ENCODE measurements at places on chromosomes 1 and 21.

DNA sequence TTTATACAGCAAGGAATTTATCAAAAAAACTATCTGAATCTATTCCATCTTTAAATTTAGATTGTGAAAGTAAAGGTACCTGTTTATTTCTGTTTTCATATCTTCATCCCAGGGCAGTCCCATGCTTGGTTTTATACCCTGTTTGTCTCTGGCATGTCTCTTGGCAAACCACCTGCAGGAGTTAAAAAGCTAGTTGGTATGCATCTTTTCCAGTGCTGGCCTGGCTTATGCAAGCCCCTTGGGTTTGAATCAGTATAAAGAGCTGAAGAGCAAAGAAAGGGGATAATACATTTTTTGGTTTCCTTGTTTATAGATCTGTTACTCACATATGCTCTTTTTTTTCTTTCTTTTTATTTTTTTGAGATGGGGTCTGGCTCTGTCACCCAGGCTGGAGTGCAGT lies 37.8 kb downstream of the LRRC8C start:
- DNase-seq, result no peak

DNA sequence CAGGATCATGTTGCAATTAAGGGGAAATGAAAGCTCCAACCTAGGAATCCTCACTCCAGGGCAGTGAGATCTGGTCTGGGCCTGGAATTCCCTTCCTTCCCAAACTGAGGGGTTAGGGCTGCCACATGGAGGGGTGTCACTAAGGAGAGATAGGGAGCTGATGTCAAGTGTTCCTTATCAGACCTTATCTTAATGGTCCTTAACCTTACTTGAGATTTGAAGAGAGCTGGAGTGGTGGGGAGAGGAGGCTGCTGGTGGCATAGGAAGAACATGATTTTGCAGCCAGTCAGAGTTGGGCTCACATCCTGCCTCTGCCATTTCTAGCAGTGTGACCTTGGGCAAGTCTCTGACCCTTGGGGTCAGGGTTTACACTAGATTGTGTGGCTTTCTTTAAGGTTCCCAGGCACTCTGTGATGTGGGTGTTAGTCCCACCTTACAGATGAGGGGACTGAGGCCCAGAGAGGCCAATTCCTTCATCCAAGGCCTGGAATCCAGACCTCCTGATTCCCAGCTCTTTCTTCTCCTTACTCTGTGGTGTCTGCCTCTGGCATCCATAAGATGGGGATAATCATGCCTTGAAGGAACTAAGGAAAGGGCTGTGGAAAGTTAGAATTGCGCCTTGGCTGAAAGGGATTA lies 56.3 kb upstream of the SYNC start:
- DNase-seq, result no peak

DNA sequence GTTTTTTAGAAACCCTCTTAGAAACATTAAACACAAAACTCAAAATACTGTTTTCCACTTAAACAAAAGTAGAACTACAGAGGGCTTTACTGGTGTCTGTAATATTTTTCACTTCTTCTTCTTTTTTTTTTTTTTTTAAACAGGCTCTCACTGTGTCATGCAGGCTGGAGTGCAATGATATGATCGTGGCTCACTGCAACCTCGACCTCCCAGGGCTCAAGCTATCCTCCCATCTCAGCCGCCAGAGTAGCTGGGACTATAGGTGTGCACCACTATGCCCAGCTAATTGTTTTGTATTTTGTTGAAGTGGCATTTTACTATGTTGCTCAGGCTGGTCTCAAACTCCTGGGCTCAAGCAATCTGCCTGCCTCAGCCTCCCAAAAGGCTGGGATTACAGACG lies 194.8 kb downstream of the DAB1 start:
- no peak for DNase-seq

DNA sequence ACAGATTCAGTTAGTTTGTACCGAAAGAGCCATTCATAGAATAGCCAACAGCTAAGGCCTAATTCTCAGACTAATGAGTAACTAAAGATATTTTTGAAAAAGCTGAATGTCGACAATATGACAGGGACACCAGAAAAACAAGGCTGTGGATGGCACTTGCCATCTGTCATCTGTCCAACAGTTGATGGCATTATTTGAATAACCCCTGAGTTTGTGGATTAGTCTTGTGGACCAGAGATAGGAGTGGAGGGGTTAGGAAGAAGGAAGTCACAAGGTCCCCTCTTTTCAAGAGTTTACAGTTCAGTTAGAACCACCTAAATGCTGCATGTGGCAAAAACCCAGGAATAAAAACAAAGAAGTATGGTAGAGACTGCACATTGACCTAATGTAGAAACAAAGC lies 356.5 kb upstream of the DUSP10 start:
- DNase-seq, result no peak

DNA sequence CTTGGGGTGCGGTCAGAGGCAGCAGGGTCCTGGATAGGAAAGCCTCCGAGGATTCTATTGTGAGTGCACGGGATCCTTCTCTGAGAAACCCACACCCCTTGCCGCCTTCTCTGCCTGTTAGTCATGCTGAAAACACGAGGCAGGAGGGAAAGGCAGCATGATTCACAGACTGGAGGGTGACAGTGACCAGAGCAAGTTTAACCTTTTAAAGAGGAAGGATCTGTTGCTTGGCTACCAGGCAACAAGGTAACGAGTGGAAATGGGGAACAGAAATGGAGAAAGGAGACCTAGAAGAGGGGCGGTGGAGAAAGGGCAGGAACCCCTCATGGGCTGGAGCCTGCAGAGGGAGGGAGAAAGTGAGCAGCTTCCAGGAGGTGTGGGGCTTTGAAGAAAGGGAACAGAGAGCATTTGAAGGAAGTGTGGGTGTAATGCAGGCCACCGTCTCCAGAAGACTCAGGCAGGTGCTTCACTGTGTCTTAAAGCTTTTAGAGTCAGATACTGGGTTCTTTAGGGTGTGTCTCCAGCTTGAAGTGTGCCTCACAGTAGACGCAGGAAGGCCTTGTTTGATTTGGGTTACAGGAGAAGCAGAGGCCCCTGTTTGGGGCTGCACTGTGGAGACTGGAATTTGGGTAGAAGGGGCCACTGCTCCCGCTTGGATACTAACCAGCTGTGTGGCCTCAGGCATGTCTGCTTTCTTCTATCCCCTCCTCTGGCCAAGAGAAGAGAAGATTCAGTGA lies 19.1 kb downstream of the OPTC start:
- DNase-seq, result no peak

GRCh38 chr1:228490120-228491078 lies 3.2 kb downstream of the RNF187 start:
- DNase-seq, result no peak

- no peak for DNase-seq
These were observed 15.2 kb downstream of the PRDM16 start for GRCh38 chr1:3084154-3084553.

- no peak for DNase-seq
These were observed 66.2 kb downstream of the SCCPDH start for GRCh38 chr1:246790364-246790763.

DNA sequence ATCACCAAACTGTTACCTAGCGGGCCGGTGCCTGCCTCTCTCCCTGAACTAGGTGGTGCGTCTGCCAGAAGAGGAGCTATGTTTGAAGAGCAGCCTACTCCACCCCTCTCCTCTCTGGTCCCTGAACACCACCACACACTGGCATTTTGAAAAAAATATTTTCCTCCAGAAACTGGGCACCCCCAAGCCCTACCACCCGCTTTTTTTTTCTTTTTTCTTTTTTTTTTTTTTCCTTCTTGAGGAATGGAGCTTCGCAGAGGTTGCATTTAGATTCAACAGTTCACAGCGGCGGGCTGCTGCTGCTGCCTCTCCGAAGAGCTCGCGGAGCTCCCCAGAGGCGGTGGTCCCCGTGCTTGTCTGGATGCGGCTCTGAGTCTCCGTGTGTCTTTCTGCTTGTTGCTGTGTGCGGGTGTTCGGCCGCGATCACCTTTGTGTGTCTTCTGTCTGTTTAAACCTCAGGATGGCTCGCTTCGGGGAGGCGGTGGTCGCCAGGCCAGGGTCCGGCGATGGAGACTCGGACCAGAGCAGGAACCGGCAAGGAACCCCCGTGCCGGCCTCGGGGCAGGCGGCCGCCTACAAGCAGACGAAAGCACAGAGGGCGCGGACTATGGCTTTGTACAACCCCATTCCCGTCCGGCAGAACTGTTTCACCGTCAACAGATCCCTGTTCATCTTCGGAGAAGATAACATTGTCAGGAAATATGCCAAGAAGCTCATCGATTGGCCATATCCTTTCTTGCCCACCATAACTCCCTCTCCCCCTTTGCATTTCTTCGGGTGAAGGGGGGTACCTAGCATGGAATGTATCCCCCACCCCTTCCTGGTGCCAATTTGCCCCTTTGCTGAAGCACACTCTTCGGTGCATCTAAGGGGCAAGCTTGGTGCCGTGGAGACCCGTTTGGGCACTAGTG lies at the start of gene CACNA1E:
TSS of gene CACNA1E (plus strand) at position 233 of the 911 bp plus-strand sequence. CDS start at position 461, 228 bp downstream.
- DNase-seq, result no peak

DNA sequence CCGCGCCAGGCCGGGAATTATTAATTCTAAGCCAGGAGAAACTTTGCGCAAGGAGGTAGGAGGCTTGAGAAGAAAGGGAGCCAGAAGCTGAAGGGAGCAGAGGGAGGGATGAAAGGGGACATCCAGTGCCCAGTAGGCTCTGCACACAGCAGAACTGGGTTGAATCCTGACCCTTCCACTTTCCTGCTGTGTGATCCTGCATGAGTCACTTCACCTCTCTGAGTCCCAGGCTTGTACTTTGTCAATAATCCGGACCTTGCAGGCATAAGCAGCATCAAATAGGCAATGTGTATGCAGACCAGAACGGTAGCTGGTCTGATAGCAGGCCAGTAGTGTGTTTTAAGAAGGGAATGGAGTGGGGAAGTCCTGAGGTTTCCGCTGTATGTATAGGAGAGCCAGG lies 25.5 kb upstream of the EPB41 start:
- no peak for DNase-seq

DNA sequence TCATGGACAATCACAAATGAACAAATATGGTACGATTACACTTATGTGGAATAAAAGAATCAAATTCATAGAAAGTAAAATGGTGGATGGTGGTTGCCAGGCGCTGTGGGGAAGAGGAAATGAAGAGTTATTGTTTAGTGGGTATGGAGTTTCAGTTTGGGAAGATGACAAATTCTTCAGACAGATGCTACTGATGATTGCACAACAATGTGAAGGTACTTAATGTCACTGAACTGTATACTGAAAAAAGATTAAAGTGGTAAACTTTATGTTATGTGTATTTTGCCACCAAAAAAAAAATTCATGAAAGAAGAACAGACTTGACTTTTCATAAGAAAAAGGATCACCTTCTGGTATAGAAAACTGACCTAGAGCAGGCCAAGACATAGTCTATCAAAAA lies 745.6 kb upstream of the CXADR start:
- DNase-seq, result no peak

DNA sequence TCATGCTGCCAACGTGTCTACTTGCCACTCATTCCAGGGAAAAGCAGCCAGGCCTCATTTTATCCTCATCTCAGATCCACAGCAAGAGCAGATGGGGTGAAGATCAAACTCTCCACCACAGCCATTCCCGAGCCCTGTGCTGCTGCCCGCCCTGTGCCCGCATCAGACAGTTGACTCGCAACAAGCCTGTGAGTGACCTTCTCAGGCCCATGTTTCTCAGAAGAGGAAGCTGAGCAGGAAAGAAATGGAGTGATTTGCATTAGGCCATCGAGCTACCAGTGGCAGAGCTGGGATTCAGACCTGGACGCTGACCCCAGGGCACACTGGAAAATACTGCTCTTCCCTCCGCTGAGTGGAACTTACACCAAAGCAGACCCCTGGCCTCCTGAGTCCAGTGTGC lies 1.2 kb downstream of the CNR2 start:
- no peak for DNase-seq
